ENCODE measurements at places on chromosomes 3 and 15.

DNA sequence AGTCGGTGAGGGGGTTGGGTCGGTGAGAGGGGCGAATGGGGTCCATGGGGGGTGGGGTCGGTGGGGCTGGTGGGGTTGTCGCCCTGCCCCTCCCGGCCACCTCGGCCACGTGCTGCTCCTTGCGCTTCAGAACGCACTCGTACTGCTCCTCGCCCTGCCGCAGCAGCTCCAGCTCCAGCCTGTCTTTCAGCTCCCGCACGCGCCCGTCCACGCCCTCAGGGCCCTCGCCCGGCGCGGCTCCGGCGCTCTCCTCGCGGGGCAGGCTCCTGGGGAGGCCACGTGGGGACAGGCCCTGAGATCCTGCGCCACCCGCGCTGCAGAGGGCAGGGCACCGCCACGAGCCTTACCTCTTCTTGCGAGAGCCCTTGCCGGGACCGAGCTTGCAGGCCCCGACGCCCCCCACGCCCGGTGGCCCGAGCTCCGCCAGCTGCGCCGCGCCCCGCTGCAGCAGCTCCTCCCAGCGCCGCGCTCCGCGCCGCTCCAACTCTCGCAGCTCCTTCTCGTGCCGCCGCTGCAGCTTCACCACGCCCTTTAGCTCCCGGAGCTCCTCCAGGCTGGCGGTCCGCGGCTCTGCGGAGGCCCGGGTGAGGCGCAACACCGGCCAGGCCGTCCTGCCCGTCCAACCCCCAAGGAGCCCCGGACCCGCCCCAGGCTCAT lies 8.2 kb upstream of the ANKRD63 start:
- peak; percentile 63 for DNase-seq

DNA sequence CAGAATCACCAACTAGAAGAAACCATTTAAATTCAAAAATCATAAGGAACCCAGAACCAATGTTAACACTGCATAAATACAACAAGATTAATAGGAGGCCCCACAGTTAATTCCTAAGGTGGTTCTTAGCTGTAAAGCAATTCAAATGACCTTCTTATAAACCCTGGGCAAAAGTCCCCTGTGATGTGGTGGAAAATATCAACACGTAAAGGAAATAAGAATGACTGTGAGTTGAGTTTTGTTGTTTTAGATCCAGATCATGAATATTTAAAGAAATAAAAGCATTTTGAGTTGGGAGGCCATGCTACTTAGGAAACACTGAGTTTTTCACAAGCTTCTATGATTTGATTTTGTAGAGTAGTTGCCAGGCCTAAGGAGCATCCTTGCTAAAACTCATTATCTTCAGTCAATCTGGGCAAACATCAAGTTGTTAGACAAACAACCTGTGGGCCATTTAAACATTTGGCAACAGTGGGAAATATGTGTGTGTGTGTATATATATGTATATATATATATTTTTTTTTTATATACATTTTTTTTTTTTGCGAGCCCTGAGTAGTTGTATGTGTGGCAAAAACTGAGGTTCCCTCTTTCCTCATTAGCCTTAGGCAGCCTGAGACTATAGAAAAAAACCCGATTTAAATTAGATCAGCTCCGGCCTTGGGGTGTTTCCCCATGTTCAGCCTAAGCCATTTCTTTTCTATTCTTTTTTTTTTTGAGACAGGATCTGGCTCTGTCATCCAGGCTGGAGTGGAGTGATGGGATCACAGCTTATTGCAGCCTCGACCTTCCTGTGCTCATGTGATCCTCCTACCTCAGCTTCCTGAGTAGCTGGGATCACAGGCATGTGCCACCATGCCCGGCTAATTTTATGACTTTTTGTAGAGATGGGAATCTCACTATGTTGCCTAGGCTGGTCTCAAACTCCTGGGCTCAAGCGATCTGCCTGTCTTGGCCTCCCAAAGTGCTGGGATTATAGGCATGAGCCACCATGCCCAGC lies 8.0 kb upstream of the PXK start:
- DNase-seq, result no peak

DNA sequence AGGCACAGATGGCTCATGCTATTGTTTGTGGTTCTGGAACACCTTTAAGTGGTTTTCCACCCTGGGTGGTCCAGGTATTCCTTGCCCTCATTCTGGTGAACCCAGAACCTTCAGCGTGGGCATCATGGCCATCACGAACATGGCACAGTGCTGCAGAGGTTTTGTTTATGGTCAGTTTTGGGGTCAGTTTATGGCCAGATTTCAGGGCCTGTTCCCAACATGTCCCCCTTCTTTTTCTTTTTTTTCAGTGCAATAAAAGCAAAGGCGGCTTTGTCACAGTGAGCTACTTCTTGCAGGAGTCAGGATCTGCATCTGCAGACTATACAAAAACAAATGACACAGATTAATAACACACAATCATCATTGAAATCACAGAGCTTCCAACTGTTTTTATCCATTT lies 1085.0 kb upstream of the ALCAM start:
- DNase-seq, result no peak

- DNase-seq, result peak; percentile 23
Observed at GRCh38 chr3:44223299-44223698, 18.4 kb upstream of the TOPAZ1 start.

DNA sequence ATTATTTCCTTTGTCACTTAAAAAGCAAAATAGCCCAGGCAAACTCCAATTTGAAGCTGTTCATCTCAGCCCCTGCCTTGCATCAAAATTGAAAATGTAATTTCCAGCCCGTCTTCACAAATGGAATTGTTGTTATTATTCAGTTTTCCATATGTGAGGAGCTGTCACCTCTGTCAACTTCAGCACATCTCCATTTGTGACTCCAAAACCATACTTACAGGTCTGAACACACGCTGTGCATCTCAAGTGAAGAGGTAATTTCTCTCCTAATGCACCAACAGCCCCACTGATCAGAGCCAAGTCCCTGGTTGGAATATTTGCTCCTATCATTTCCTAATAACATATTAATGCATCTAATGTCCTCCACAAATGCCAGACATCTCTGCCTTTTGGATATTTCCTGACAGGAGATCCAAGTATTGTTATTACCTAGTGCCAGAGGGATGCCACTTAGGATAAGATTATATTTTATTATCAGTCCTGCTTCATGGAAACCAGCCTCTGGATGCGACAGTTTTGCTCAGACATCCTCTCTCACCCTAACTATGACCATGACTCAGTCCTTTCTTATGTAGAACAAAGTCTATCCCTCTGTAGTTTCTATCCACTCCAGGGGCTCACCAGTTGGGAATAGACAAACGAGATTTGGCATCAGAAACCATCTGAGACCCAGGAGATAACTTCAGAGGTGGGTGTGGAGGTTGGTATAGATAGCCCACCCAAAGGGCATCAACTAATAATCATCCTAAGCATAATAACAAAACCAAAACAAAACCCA lies 379.8 kb downstream of the VPS13C start:
- DNase-seq, result no peak

Measured in EL (cell line).